ENCODE measurements at places on chromosomes 1 and 21.

DNA sequence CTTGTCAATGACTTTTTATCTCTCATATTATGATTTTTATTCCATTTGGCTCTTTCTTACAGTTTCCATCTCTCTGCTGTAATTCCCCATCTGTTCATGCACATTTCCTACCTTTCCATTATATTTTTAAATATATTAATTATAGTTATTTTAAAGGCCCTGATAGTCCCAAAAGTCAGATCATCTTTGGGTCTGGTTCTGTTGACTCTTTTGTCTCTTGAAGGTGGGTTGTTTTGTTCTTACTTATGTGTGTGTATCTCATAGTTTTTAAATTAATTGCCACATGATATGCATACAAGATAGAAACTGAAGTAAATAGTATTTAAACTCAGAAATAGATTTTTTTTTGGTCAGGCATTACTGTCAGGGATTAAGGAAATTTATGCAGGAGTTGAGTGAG, 178.0 kb upstream of the AJAP1 start:
- DNase-seq: no peak

- DNase-seq: no peak
These were observed 70.8 kb upstream of the CLDN14 start for GRCh38 chr21:36550761-36551160.

GRCh38 chr1:33319949-33320618, 814 bp downstream of the A3GALT2 start:
- no peak for DNase-seq

- no peak for DNase-seq
These were observed 202.1 kb downstream of the NCAM2 start for GRCh38 chr21:21200103-21200938.

DNA sequence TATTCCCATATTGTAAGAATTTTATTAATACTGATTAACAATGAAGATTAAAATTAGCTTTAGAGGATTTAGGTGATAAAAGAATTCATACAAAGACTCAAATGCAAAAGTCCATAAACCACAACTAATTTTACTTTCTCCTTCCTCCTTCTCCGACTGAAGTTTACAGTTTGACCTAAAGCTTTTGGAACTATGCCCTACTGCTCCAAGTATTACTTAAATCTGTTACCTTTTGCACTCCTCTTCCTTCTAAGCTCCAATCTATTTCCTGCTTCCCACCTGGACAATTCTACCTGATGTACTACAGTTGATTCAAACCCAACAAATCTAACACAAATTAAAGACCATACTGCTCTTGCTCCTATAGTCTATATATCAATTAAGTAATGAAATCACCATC, 36.3 kb downstream of the ANKRD13C start:
- DNase-seq: no peak
